NCI-H1105 (cell line): ENCODE measurements at places on chromosomes 2 and 18.

DNA sequence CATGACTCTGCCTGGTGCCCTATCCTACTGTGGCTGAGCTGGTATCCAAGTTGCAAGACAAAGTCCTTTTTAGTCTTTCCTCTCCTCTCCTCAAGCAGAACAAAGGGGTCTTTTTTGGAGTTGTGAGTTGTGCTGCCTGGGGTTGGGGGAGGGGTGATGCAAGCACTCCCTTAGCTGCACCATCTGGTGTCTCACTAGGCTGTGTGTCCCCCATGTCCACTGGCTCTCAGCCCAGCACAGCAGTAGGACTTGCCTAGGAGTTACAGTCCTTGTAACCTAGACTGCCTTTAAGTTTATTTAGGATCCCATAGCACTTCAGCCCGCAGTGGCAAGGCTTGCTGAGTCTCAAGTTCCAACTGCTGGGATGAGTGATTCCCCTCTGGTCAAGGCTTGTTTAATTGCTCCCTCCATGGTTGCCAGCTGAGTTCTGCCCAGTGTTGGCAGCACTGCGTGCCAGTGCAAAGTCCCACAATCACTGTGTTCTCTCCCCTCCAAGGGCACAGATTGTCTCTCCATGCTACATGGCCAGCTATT, 13.2 kb upstream of the ILKAP start:
- DNase-seq = no peak

GRCh38 chr2:36717603-36718266, 21.2 kb downstream of the VIT start:
- no peak for DNase-seq

DNA sequence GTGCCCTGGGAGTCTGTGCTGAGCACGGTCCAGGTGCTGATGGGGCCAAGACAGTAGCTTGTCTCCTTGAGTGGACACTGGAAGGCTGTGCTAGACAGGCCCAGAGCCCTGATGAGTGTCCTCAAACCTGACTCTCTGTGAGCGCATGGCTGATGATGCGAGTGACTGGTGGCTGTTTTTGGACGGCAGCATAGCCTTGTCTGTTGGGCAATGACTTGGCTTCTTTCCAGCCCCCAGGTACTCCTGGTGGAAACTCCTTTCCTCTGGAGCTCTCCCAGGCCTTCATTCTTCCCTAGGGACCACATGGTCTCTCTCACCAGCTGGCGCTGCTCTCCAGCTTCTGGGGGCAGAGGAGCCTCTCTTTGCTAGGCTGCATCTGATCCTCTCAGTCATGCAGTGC, 207.6 kb upstream of the SMIM21 start:
- DNase-seq = peak; percentile 67

- DNase-seq = no peak
Observed at GRCh38 chr2:15634846-15635490, 43.3 kb downstream of the DDX1 start.
